ENCODE measurements at places on chromosomes 5 and 9.

GRCh38 chr5:172620506-172620905, 20.6 kb upstream of the NEURL1B start:
- DNase-seq, result no peak

GRCh38 chr9:119218293-119218692, 150.9 kb downstream of the BRINP1 start:
- DNase-seq, result no peak

GRCh38 chr5:34009610-34010009, 1.8 kb upstream of the AMACR start:
- no peak for DNase-seq

GRCh38 chr5:82314964-82315758, 37.0 kb upstream of the RPS23 start:
- DNase-seq, result no peak

- DNase-seq, result peak; percentile 48
These were observed 18.7 kb upstream of the RHOBTB3 start for GRCh38 chr5:95712347-95712958.

GRCh38 chr5:124936626-124936933, 190.1 kb upstream of the ZNF608 start:
- DNase-seq, result no peak

DNA sequence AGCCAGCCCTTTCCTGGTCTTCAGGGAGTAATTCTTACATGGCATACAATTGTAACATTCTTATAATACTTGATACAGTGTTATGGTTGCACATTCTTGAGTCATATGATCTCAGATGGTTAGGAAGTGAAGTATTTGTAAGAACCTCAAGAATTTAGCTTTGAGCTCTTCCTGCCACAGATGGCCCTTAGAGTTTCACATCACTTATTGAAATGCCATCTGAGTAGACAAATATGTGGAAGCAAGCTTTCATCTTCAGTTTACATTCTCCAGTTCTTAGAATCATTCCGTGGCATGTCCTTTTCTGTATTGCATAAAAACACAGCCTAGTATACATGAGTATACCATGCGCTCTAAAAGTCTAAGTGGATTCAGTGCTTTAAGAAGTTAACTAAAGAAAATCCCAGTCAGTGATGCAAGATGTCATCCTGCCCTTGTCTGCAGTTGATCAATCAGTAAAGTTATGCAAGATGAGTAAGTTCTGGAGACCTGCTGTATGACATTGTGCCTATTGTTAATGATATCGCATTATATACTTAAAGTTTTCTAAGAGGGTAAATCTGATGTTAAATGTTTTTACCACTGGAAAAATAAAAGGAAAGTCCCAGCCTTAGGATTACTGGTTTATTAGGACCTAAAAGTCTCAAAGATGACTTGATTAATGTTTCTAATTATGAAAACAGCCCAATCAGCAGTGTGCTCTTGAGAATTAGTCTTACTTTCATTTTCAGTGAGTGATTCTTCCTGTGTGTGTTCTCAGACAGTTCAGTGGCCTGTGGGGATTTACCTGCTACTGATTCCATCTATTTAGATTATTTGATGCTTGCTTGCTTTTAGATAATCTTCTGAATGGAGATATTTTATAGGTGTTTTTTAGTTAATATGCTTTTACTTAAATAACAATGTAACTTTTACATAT, 29.4 kb downstream of the RHOBTB3 start:
- DNase-seq, result no peak

DNA sequence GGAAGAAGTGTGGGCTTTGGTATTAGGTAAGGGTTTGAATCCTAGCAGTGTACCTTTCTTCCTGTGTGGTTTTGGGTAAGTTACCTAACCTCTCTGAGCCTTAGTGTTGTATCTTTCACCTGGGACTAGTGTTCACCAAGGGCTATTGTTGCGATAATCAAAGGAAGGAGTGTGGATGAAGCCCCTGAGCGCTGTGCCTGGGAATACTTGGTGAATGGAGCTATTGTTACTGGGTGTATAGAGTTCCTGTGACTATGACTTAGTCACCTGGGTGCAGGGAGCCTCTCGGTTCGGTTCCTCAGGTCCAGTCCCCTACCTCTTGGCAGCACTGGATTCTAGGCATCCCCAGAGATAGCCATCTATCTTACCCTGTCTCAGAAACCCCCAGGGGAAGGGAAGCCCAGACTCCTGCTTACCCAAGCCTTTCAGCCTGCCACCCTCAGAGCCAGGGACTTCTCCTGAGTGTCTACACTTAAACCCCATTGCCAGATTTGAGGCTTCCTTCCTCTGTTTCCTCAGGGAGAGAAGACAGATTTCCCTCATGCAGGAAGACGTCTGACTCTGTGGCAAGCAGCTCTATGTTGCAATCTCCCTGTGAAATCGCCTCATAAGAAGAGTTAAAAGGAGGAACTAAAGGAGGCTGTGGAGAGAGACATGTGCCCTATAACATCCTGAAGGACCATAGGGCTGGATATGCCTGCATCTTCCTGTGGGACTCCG, 181.0 kb upstream of the PITX1 start:
- peak; percentile 2 for DNase-seq

DNA sequence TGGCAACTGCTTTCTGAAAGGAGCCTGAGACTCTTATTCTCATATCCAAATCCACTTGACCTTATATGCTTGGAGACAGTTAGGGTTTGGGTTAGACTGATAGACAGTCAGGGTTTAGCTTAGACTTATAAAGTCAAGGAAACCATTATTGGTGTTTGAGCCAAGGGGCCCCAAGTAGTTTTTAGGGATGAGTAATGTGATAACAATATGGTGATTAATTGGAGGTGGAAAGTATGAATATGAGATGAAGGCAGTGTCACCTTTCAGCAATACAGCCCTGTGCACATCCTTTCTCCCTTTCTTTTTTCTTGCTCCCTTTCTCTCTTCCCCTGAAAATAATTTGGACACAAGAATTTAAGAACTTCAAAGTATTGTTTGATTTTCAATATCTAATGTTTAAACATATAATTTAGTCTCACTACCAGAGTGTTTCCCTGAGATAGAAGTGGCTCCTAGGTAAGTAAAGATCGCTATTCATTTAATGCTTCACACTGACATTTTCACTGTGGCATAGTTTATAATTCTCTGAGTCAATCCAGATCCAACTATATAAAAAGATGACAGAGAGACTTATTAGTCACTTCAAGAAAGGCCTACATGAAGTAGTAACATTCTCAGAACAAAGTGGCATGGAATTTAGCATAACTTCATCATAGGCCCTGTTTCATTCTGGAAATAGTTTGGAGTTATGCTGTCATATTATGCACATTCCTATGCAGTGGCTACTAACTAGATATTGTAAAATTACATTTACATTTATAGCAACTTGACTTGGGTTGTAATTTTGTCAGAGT, 200.8 kb downstream of the CHSY3 start:
- no peak for DNase-seq

- no peak for DNase-seq
These were observed 7.9 kb downstream of the MSX2 start for GRCh38 chr5:174732036-174733020.

DNA sequence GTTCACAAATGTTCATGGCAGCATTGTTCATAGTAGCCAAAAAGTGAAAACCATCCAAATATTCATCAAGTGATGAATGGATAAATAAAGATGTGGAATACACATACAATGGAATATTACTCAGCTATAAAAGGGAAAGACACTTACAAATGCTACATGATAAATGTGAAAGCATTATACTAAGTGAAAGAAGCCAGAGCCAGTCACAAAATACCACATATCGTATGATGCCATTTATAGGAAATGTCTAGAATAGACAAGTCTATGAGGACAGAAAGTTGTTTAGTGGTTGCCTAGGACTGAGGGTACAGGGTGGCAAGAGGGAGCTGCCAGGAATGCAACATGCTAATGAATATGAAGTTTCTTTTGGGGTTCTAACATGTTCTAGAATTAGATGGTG, 148.7 kb downstream of the DEPDC1B start:
- no peak for DNase-seq

GRCh38 chr5:139131921-139132432, 66.2 kb downstream of the SIL1 start:
- no peak for DNase-seq

GRCh38 chr5:54457094-54457862, 1.8 kb downstream of the HSPB3 start:
- DNase-seq, result no peak

GRCh38 chr5:150499437-150499956, 8.4 kb upstream of the NDST1 start:
- no peak for DNase-seq

DNA sequence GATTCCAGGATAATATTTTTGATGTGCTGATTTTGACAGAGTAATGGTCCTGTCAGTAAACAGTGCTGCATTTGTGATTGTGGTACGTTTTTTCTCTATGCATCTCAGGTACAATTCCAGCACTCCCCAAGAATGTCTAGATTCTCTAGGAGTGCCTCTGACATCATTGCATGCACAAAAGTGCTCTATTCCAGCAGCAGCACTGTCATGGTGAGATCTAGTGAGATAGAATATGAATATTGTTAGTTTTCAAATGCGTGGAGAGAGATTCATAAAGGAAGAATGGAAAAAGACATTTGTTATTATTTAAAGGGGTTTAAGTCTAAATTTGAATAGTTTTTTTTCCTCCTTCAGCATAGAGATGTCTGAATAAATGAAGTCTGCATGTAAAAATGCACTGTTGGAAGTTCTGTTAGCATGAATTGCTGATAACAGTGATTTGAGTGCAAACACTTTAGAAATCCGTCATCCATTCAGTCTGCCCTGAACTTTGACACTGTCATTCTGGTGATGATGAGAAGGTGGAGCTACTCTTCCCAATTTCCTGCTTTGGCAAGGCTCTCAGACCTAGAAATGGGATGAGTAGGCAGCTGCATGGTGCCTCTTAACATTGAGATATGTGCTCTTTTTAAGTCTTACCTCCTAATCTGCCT, 84.6 kb downstream of the GAPVD1 start:
- no peak for DNase-seq

- DNase-seq, result no peak
These were observed 37.3 kb upstream of the PTPN3 start for GRCh38 chr9:109535365-109535764.

GRCh38 chr9:134355561-134356279, 29.5 kb downstream of the RXRA start:
- no peak for DNase-seq

GRCh38 chr5:56359809-56360685, 126.9 kb upstream of the ANKRD55 start:
- no peak for DNase-seq

- DNase-seq, result no peak
These were observed 78.5 kb downstream of the CACNA1B start for GRCh38 chr9:137956039-137956438.

DNA sequence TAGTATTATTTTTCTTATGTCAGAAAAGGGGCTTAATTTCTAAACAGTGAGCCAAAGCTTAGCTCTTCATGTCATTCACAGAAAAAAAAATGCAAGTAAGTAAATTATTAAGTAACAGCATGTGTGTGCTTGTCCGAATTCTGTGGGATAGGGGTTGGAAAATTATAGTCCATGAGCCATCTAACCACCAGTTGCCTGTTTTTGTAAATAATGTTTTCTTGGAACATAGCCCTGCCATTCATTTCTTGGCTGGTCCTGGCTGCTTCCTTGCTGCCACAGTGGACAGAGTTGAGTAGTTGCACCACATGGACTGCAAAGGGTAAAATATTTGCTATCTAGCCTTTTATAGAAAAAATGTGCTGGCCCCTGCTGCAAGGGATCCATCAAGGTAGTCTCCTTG, 513.7 kb upstream of the WWC1 start:
- DNase-seq, result no peak

DNA sequence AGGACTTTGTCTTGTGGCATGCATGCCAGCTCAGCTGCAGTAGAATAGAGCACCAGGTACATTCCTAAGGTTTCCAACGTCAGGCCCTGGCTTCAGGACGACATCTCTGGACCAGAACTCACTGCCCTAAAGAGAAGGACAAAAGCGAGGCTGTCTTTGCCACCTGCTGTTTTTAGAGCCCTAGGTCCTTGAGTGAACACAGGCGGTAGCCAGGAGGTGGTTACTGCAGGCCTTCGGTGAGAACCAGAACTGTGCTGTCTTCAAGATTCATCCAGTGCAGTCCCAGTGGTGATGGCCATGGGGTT, 288.9 kb upstream of the CDH18 start:
- DNase-seq, result no peak

DNA sequence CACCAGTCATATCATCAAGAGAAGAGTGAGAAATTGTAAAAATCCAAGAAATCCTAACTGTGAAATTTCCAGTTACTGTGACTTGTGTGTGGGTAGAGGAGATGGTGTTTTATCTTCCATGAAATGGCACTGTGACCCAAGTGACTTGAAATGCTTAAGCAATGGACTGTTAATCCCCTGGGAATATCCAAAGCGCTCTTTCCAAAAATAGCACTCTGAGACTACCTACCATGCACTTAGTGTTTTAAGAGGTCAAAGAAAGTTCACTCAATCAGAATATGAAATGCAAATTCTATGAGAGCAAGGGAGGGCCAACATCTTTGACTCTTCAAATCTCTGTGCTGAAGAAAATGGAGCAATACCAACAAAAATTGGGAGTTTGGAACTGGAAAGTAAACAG, 244.0 kb downstream of the GABRB2 start:
- no peak for DNase-seq

DNA sequence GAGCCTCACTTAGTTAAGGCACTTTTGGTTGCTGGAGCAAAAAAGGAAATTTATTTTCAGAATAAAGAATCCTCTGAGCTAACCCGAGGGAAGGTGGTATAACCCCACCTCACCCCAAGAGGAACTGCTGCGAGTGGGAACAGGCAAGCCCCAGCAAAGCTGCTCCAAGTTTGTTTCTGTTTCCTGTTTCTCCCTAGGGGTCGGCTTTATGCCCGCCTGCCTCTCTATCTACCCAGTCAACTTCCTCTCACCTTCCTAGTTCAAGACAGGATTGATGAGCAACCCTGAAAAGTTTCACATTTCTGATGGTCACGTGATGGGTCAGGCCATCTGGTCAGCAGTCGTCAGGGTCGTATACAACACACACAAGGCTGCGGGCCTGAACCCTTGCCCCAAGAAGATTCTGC, 31.1 kb downstream of the TRIO start:
- DNase-seq, result no peak

DNA sequence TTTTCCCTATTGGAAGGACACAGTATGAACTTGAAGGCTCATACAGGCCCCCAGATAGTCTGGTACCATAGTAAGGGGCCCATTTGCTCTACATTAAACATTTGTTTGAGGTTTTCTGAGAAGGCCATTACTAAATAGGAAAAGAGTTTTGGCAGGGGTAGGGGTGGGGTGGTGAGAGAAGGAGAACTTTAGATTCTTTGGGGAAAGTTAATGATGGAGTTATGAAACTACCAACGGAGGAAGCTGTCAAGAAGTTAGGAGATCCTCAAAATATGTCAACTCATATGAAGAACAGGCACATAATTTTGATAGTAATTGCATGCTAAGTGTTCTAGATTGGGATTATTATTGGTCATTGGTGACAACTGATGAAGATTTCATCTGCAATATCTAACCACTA, 114.7 kb downstream of the TAF11L14 start:
- no peak for DNase-seq

Data from stimulated activated naive CD8-positive, alpha-beta T cell treated with anti-CD3 and anti-CD28 coated beads, Interleukin-15, amount 100 ng/mL, for 72 hours (primary cell).